ENCODE measurements at places on chromosomes 16 and 17.

DNA sequence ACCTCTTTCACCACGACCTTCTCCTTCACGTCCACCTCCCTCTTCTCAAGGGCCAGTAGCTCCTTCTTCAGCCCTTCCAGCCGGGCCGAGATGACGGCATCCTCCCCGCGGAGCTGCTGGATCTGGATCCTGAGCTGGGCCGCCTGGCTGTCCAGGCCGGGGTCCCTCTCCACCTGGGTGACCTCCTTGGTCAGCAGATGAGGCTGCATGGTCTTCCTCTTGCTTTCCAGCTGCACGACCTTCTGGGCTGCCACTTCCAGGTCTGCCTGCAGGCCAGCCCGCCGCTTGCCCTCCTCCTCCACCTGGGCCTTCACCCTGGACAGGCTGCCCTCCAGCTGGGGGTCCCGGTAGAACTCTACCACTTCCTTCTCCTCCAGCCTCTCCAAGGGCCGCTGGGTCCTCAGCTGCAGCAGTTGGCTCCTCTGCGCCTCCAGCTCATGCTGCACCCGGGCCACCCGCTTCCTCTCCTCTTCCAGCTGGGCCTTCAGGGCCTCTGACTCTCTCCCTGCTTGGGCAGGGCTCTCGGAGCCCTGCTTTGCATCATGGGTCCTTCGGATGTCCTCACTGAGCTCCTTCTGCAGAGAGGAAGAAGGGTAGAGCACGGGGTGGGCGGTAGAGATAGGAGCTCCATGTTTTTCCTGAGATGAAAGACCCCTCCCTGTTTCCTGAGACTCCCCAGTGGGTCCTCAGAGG lies 9.5 kb downstream of the CDK3 start:
- DNase-seq: no peak

DNA sequence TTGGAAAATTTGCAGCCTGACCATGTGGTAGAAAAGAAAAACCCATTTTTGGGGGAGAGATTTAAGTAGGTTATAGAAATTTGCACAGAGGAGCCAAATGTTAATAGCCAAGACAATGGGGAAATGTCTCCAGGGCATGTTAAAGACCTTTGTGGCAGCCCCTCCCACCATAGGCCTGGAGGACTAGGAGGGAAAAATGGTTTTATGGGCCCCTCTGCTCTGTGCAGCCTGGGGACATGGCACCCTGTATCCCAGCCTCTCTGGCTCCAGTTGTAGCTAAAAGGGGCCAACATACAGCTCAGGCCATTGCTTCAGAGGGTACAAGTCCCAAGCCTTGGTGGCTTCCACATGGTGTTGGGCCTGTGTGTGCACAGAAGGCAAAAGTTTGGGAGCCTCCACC lies 245.9 kb upstream of the AXIN2 start:
- DNase-seq: no peak

- peak; percentile 74 for DNase-seq
Observed at GRCh38 chr16:84754353-84754856, 54.6 kb downstream of the USP10 start.

DNA sequence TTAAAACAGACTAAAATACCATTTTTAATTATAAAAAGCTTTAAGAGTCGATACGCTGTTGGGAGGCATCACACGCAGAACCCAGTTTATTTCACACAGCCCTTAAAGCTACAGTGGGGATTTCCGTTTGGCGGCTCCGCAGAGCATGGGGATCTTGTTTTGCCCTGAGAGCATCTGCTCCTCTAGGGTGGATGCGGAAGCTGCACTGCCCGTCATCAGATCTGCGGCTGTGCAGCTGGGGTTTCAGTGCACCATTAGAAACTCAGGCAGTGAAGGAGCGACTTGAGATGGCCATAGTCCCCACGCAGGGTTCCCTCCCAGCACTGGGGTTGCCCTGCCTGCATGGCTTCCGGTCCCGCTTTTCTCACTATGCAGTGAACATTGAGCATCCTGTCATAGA lies 62.2 kb upstream of the CHMP6 start:
- DNase-seq: no peak

GRCh38 chr17:64282753-64283080 lies 19.7 kb upstream of the TEX2 start:
- no peak for DNase-seq

GRCh38 chr17:4607261-4607741 lies 23.0 kb downstream of the SMTNL2 start:
- DNase-seq: no peak

DNA sequence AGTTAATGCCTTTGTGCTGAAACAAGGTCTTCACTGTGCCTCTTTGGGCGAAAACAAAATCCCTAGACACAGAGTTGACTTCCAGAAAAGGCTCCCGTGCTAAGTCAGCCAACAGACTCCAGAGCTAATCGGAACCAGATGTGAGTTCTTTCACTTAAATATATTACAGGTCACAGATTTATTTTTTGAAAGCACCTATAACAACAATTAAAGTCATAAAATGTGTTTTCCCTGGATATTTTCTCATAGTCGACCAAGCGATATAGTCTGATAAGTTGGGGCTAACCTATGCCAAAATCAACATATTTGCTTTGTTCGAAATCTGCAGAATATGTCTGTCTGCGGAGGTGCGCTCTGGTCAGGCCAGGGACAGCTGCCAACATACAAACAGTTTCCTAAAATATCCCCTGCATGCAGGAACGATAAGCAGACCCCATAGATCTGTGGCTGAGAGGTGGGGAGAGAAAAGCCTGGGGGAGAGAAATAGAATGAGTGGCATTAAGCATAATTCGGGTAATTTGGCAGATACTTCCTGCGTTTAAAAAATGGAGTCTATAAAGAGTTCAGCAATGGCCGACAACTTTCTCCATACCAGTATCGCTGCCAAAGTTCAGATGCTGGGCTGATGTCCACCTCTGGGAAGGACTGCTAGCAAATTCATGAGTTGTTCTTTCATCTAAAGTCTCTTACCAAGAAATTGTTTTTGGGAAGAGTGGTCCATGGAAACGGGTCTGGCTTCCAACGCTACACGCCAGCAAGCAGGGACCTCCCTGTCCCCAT lies 50.8 kb upstream of the MYH10 start:
- DNase-seq: no peak

DNA sequence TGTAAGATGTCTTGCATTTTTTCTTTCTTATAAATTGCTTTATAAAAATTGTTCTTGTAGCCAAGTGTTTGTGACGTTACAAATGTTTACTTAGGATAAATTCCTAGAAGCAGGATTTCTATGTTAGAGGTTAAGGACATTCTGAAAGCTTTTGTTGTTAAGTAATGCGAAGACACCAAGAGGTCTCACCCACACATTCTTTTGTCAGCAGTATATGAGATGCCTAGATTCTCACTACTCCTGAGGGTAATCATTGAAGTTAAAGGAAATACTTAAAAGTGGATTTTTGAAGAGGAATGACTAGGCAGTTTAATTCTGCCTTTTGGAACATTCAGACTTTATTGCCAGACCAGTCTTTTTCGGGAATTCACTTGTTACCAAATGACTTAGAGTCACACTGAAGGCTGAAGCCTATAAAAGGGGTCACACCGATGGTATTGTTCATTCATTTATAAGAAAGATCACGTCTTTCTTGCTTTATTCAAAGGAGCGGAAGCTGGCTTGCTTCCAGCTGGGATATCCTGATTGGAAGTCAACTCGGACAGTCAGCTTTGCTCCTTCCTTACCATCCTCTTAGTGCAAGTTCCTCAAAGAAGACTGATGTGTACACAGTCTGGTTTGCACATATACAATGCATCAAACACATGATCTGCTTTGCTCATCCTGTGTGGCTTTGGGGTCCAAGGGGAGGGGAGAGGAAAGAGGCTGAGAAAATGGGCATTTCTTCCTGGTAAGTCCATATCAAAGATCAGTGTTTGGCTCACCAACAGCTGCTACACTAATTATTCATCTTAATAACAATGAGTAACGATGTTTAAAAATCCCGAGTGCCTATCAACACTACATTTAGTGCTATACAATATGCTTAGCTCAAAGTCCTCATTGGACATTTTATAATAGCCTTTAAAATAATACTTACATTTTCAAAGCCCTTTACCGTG lies 160.0 kb downstream of the MAP2K6 start:
- no peak for DNase-seq

GRCh38 chr16:56345406-56346050 lies 79.8 kb downstream of the AMFR start:
- no peak for DNase-seq

- DNase-seq: no peak
Observed at GRCh38 chr17:7720125-7720524, 2.6 kb downstream of the DNAH2 start.

DNA sequence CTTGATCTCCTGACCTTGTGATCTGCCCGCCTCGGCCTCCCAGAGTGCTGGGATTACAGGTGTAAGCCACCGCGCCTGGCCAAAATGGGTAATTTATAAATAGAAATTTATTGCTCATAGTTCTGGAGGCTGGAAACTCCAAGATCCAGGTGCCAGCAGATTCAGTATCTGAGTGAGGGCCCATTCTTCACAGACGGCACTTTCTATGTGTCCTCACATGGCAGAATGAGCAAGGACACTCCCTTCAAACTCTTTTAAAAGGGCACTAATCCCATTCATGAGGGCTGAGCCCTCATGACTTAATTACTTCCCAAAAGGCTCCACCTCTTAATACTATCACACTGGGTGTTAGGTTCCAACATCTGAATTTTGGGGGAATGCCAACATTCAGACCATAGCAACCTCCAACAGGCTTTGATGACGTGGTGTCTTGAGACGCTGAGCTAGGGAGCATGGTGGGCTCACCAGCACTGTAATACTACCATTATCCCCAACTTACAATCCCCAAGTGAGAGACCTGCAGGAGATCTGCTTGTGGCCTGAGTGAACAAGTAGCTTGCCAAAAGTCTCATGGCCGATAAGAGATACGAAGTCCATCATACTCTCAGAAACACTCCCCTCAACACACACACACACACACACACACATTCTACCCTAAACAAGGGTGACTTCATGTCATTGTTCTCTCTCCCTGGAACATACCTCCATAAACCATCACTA lies 8.5 kb downstream of the CMTM4 start:
- DNase-seq: no peak

GRCh38 chr16:16933861-16934260 lies 536.9 kb downstream of the XYLT1 start:
- DNase-seq: no peak

GRCh38 chr17:79549141-79549915 lies 61.5 kb downstream of the RBFOX3 start:
- DNase-seq: no peak

DNA sequence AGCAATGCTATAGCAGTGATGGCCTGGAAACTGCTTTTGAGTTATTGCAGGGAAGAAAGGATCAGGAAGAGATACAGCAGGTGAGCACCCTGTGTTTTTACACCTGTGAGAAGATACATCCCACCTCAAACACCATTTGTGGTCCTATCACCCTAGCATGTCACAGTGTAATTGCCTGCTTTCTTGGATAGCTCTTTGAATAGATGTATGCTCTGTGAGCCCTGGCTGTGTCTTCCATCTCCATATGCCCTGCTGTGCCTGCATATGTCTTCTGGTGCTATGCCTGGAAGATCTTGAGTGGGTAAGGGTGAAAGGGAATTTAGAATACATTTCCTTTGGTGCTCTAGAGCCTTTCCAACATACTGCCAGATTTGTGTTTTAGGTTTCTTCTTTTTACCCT lies 15.5 kb downstream of the HLF start:
- no peak for DNase-seq

GRCh38 chr16:79173919-79174318 lies 426.6 kb downstream of the MAF start:
- DNase-seq: no peak

DNA sequence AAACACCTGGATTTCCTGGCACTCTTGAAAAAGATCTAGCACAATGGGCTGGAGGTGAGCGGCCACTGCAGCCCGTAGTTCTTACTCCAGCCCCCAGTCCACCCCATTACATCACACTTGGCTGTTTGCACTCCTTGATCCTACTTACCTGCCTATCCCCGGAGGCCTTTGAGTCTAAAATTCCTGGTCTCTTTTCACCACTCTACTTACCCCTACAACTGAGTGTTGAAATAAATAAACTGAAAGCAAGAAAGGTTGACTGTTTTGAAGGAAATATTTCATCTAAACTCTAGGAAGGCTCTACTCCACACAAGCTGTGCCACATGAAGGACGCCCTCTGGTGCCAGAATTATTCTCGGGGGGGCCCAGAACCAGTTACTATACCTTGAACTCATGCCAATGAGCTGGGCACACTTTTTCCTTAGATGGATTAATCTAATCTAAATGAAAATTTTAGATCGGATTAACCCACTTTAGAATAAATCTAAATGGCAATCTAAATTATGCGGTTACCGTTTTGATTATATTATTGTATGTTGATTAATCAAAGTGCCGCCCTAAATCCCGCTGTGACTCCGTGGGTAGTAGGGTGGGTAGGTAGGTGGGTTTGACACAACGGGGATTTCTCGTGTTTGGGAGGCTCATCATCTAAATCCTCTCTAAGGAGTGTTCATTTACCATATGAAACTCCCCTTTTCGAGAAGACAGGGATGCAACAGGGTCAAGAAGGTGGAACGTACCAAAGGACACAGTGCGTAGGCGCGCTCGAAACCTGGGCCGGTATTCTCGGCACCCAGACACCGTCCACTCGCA lies 651 bp upstream of the EIF1 start:
- DNase-seq: peak; percentile 75

DNA sequence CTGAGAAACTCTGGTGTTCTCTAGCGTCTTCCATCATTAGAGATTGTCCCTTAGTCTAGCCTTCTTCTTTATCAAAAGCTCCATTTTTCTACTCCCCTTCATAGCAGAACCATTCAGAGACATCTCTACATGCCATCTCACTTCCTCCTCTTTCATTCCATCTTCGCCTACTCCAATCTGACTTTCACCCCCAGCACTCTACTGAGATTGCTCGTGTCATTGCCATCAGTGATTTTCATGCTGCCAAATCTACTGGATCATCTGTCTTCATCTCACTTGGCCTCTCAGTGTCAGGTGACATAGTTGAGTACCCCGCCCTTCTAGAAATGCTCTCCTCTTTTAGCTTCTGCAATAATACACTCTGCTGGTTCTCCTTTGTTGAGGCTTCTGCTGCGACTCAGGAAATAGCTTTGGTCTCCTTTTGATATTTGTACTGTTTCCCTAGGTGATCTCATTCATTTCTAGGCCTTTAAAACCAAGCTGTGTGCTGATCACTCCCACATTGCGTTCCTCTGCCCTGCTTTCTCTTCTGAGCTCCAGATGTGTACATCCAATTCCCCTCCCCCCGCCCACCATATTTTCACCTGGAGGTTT lies 119.1 kb downstream of the FTO start:
- no peak for DNase-seq

- DNase-seq: no peak
Observed at GRCh38 chr16:70157477-70158260, 15.9 kb upstream of the CLEC18C start.
